HuH-7.5 (cell line): ENCODE measurements at places on chromosomes 5 and 9.

GRCh38 chr5:34791761-34792244 is 47.2 kb upstream of the TTC23L start:
- no peak for DNase-seq

- no peak for DNase-seq
These were observed 18.3 kb downstream of the ACTL7B start for GRCh38 chr9:108837530-108837929.

- no peak for DNase-seq
These were observed 304.8 kb upstream of the TLE4 start for GRCh38 chr9:79266986-79267385.

GRCh38 chr9:8863886-8864544 is 1064.4 kb upstream of the DMAC1 start:
- no peak for DNase-seq

DNA sequence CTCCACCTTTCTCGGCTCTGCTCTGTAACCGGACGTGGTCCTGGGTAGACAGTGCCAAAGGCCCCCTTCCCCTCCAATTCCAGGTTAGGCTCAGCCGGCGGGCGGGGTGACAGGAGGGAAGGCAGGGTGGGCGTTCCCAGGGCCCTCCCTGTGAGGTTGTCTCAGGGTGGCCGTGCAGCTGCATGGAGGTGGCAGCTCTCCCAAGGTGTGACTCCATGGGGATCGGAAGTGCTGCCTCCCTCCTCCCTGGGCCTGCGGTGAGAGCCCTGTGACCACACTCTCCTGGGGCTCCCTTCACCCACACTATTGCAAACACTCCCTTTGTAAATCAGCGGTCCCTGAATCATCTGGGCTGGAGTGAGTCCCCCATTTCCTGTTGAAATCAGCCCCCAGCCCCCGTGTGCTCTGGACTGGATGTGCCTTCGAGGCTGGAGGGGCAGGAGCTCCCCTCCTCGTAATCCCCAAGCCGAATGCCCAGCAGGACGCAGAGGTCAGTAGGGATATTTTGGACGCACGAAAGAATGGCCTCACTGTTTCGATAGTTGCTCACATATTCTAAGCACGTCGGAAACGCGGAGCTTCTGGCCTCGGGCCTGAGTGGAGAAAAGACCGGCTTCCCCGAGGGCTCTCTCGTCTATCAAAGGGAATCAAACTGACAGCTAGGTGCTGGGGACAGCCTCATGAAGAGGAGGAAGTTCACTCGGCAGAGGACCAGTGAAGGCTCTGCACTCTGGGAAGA is 107.6 kb upstream of the COL5A1 start:
- DNase-seq, result no peak

DNA sequence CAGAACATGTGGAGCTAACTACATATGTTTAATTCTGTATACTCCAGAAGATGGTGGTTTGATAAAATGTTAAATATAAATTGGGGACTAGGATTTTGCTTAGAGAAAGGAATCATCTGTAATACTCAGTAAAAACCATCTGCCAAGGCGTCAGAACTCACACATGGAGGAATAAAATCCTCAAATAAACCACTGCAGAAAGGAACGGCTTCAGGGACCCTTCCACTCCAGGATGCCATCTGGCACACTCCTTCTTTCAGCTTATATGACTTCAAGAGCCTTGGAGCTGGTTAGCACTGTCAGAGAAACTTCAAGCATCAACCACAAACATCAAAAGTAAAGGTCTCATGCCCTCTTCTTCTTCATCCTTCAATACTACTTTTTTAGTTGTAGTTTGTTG is 360.6 kb downstream of the PLK2 start:
- no peak for DNase-seq

DNA sequence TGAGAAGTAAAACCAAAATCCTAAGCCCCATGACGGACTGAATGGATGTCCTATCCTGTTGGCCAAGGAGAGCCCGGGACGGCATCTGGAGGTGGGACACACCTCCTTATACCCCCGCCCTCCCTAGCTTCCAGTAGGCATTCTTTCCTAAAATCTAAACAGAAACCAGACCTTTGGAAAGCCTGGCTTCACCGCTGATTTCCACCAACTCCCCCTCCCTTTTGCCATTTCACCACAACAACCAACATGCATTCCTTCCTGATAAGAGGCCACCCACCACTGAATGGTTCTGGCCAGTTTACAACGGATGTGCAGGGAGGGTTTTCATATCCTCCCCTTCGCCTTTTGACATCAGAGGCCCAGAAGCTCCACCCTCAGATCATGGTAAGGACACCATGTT is 9.2 kb upstream of the RARS1 start:
- DNase-seq, result no peak

DNA sequence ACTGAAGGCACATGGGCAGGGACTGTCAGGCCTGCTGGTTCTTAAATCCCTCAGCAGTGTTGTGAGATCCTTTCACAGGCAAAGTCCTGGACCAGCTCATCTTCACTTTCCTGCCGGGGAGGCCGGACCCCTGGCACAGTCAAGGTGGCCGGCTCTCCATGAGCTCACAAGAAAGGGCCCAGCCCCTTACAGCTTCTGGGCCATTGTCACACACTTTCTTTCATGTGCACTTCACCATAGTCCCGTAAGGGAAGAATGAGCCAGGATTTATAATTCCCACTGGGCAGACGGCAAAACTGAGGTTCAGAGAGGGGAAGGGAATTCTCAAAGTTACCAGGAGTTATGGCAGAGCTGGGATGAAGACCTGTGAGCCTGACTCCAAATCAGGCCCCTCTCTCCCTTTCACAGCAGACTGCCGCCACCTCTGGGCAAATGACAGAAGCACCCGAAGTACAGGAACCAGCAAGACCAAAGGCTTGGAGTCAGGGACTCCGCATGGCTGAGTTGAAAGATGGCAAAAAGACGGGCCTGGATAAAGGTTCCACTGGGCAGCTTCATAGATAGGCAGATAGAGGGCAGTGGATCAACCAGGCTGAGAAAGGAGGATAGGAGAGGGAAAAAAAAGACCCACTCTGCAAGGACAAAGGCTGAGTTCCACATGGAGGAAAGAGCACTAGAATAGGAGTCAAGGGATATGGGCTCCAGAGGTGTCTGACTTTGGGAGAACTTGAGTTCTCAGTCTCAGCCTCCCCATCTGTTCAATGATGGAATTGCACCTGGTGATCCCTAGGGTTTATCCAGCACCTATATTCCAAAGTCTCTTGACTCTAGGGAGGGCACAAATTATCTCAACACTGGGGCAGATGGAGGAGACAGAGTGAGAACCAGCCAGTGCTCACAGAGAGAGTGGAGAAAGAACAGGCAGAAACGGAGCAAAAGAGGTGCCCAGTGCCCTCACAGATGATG is 128.7 kb downstream of the PAX5 start:
- DNase-seq, result no peak

- DNase-seq, result no peak
These were observed 162.1 kb downstream of the TENT4A start for GRCh38 chr5:6875376-6875775.

DNA sequence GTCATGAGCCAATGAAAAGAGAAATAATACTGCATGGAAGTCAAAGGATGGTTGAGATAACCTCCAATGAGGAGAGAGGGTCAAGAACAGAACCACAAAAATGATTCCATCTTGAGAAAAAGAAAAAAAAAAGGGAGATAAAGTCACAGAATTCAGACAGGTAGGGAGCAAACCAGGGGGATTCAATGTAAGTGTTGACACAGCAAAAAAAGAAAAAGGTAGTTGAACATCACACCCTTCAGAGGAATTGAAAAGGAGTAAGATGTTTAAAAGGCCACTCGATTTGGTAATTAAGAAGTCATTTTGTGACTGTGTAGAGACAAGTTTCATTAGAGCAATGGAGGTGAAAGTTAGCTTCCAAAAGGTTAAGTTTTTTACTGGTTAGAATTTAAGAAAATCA is 79.3 kb downstream of the ERP44 start:
- DNase-seq, result no peak

DNA sequence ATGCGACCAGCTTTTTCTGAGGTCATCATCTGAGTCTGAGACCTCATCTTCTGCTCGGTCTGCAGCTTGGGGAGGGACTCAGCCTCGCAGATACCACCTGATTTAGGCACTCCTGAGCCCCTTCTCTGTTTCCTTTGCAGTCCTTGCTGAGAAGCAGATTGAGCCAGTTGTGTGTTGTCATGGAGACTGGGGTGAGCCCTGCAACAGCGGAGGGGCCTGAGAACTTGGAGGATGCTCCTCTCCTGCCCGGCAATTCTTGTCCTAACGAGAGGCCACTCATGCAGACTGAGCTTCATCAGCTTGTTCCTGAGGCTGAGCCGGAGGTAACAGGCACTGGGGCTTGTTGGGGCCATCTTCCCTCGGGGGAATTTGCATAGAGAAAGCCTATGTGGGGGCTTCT is 19.2 kb downstream of the TEX53 start:
- no peak for DNase-seq

DNA sequence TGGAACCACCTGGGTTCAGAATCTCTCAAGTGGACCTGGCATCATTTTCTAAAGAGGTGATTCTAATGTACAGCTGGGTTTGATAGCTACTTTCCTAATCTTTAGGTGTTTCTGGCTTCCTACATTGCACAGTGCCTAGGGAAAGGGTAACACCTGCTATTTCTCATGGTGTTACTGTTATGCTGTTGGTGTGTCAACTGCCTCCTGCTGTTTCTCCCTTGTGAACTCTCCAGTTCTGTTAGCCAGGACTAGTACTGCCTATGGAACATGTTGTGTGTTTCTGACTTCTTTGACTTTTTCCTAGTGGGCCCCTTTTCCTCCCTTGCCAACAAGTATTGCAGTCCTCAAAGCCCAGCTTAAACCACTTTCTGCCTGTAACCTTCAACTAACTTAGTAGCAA is 5.5 kb downstream of the ARHGEF28 start:
- no peak for DNase-seq

DNA sequence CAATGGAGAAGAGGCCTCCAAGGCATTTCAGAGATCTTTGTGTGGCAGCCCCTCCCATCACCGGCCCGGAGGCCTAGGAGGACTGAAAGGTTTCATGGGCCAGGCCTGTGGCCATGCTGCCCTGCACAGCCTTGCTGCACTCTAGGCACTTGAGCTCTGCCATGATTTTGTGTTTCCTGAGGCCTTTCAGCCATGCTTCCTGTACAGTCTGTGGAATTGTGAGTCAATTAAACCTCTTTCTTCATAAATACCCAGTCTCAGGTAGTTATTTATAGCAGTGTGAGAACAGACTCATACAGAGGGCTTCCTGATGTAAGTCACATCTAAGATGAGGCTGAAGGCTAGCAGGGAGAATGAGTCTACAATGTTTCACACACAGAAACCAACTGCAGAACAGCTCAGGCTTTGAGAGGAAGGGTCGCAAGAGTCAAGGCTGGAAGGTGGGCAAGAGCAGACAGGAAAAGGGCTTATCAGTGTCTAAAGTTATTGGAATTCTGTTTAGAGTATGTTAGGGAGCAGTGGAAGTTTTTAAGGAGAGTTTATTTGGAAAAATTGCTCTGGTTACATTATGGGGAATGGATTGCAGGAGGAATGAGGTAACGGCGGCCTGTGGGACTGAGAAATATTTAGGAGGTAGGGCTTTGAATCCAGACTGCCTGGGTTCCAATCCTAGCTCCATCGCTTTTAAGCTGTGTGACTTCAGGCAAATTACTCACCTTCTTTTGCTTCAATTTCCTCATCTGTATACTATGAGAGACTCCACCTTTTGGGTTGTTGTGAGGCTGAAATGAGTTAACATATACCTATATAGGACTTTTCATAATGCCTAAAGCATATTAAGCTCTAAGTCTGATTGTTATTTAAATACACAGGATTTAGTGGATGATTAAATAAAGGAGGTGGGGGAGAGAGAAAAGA is 291.2 kb downstream of the CWC27 start:
- DNase-seq, result no peak

DNA sequence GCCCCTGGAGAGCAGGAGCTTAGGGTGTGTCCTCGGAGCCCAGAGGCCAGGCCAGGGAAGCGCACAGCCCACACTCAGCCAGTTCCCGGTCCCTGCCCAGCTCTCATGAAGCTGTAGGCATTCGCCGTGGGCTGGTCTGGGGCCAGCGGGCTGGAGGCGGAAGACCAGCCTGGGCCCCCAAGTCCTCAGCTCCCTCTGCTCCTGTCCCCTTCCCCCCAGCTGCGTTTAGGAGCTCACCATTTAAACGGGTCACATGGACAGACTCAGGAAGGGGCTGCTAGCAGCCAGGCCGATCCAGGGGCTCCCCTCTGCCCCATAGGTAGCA is 17.4 kb downstream of the DNLZ start:
- DNase-seq, result no peak

GRCh38 chr9:38091310-38092199 is 22.5 kb upstream of the SHB start:
- no peak for DNase-seq

DNA sequence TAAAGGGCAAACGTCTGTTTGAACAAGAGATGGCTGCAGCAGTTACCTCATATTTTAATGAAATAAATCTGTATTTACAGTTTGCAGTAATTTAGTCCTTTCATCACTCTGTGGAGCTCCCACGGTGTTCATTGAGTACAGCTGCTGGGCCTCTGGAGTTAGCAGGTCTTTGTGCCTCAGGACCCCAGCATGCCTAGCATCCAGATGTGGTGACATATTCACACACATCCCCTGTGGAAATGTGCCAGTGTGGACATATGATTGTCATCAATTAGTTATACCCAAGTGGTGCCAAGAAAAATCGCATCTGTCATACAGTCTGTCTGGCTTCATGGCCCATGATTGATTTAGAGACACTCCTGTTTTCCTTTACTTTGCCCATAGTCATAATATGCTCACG is 77.3 kb downstream of the NNT start:
- DNase-seq, result no peak

GRCh38 chr5:88394536-88395175 is 126.0 kb upstream of the TMEM161B start:
- DNase-seq, result no peak

DNA sequence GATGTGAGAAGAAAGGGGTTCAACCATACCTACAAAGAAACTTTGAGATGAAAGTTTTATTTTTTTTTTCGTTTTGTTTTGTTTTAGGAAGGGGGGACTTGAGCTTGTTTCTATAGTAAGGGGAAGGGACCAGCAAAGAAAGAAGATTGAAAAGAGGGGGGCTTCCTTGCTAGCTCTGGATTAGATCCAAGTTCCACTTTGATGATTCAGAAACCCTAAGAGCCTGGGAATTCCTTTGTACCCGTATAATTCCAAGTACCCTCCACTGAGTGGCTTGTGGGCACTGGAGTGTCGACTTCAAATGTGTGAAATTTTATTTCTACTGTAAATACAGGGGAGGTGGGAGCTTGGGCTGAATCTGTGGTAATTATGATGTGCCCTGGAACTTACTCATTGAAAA is 10.9 kb downstream of the MAMDC2 start:
- no peak for DNase-seq

DNA sequence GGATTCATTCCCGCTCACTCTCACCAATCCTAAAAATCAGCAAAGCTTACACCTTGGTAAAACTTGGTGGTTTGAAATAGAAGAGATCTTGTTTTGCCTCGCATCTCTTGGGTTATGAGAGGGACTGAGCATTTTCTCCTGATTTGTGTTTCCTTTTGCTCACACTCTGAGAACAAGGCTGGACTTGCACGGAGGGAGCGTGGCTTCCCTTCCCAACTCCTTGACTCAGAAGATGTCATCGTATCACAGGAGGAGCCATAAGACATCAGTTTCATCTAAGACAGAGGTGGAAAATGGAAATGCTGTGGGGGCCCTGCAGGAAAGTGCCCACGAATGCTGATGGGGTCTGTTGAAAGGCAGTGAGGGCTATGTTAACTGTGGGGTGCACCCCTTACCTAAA is 37.4 kb downstream of the CTSL start:
- no peak for DNase-seq

GRCh38 chr5:98825582-98826375 is 52.3 kb downstream of the RGMB start:
- no peak for DNase-seq

- DNase-seq, result no peak
These were observed 16.5 kb downstream of the GRXCR2 start for GRCh38 chr5:145856285-145856818.

GRCh38 chr5:81121836-81122630 is 111.1 kb upstream of the CKMT2 start:
- DNase-seq, result no peak
